ENCODE measurements at places on chromosomes 5 and 9. TPM values are rescaled to one million over a fixed set of nuclear protein-coding genes. Genes with fewer than 3 reads are reported as not detected.

The BARHL1 gene
- not detected for total RNA-seq

The SHISAL2B gene
- total RNA-seq, result not detected

The RPL37 gene
- 1,279 TPM for total RNA-seq

The RANBP3L gene
- total RNA-seq, result not detected

The SARDH gene
- total RNA-seq, result 5.6 TPM

The ANKRD31 gene
- total RNA-seq, result 0.30 TPM

Data from HCT116 (cell line).